ENCODE measurements at places on chromosomes 6 and 20.

GRCh38 chr20:24842918-24843715 is 106.0 kb upstream of the CST7 start:
- DNase-seq, result no peak

DNA sequence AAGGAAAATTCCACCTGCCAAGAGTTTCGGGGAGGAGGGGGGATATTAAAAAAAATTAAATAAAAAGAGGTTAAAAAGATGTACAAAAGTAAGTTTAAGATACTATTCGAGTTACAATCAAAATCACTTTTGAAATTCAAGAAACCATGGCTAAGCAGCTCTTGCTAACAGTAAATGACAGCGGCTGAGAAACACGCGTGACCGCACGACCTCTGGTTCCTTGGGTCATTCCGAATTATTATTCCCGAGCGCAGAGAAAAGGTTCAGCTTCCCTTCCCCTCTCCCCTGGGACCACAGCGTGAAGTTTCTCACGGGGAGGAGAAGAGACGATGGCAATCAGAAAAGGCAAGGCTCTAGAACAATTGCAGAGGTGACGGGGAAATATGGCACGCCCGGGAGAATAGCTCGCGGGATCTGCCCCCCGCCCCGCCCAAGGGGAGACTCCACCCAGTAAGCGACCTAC is 496 bp downstream of the TMEM242 start:
- no peak for DNase-seq

GRCh38 chr6:12111363-12111670 is 99.2 kb downstream of the HIVEP1 start:
- no peak for DNase-seq

GRCh38 chr6:84770521-84770920 is 6.1 kb upstream of the TBX18 start:
- DNase-seq, result no peak

DNA sequence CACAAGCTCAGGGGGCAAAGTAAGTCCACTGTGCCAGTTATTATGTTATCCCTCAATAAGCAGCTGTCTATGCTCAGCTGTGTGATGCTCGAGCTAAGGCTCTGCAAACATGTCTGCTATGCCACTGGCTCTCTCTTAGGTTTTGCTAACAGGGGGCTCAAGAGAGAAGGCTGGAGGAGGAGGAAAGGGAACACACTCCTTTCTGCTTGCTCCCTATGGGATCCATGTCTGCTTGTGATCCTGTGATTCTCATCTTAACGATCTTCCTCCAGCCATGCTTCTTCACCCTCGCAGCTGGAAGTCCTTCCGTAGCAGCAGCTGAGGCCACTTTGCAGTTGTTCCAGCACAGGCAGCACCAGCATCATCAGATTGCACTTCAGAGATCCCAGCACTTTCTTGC is 37.0 kb upstream of the IGF2R start:
- no peak for DNase-seq

DNA sequence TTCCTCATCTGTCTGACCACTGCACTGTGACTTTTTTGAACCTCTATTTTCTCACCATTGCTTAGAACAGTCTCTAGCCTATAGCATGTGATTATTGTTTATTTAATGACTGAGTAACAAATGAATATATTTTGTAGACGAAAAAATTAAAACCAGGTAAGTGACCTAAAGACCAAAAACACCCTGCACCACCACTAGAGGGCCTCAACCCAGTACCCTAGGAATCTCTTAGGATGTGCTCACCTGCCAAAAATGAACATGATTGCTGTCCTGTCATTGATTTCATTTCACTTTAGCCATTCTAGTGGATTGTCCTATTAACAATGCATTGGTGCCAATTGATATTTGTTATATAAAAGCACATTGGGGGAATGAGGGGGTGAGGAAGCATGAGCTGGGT is 199.1 kb downstream of the COL9A1 start:
- DNase-seq, result no peak

GRCh38 chr6:12182676-12183075 is 107.5 kb upstream of the EDN1 start:
- DNase-seq, result no peak

DNA sequence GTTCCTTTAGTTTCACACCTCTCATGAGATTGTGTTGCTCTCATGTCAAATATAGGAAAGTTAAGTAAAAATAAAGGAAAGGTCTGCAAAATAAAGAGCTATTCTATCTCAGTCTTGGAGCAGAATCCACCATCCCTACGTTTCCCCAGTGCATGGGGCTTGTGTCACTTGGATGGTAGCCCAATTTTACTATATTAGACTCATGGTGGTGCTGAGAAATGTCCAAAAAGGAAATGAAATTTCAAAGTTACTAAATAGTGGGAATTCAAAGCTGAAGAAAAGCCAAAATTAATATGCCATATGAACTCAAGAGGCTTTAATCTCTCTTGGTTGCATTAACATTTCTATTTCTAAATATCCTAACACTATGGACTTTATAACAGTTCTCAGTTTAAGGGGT is 1283.3 kb upstream of the GJE1 start:
- DNase-seq, result no peak

GRCh38 chr6:52162940-52163908 is 23.0 kb upstream of the IL17A start:
- no peak for DNase-seq

GRCh38 chr6:169793408-169793807 is 42.0 kb downstream of the ERMARD start:
- peak; percentile 12 for DNase-seq

GRCh38 chr6:39896701-39897100 is 37.6 kb downstream of the MOCS1 start:
- DNase-seq, result no peak

- no peak for DNase-seq
Observed at GRCh38 chr20:57167971-57168701, 98.3 kb downstream of the BMP7 start.

- peak; percentile 41 for DNase-seq
Observed at GRCh38 chr6:138970856-138971425, 17.1 kb downstream of the REPS1 start.

DNA sequence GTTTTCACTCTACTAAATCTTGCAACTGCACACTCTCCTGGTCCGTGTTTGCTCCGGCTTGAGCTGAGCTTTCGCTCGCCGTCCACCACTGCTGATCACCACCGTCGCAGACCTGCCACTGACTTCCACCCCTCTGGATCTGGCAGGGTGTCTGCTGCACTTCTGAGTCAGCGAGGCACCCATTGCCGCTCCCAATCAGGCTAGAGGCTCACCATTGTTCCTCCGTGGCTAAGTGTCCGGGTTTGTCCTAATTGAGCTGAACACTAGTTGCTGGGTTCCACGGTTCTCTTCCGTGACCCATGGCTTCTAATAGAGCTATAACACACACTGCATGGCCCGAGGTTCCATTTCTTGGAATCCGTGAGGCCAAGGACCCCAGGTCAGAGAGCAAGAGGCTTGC is 98.6 kb upstream of the GPR6 start:
- no peak for DNase-seq

DNA sequence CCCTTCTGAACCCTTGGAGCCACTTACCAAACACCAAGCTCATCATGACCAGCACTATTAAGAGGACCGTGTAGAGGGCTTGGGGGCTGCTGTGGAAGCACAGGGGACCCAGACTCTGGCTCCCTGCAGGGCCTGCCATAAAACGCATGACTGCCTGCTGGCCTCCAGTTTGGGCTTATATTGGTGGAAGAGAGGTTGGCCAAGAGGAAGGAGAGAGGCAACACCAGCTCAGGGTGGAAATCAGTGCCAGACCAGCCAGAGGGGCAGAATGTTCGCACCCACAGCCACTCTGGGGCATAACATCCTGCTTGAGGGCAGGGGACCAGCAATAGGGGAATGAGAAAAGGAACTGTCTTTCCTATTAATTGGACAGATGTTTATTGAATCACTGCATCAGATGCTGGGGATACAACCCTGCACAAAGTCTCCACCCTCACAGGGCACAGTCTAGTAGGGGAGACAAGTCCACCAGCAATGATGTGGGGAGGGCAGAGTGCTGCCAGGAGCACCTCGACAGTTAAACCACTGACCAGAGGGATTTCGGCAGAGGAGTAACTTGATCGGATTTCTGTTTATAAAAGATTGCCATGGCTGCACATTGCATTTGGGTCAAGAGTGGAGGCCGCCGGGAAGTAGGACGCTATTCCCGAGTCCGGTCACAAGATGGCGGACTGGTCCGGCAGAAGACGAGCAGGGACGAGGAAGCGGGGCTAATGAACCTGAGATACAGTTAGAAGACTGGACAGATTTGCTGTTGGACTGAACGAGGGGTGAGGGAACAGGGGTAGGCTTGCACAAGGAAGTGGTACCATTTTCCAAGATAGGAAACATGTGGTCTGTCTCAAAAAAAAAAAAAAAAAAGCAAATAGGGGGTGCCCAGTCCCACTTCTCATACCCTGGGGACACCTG is at the start of gene LY6G5C:
Gene LY6G5C, minus strand, starts transcription at position 842 of the 909 bp plus-strand sequence. Its CDS starts 694 bp downstream, at position 148.
- DNase-seq, result peak; percentile 75

GRCh38 chr6:74638412-74638811 is 567.4 kb downstream of the COL12A1 start:
- no peak for DNase-seq

- no peak for DNase-seq
Observed at GRCh38 chr6:66396549-66396948, 689.5 kb upstream of the EYS start.

DNA sequence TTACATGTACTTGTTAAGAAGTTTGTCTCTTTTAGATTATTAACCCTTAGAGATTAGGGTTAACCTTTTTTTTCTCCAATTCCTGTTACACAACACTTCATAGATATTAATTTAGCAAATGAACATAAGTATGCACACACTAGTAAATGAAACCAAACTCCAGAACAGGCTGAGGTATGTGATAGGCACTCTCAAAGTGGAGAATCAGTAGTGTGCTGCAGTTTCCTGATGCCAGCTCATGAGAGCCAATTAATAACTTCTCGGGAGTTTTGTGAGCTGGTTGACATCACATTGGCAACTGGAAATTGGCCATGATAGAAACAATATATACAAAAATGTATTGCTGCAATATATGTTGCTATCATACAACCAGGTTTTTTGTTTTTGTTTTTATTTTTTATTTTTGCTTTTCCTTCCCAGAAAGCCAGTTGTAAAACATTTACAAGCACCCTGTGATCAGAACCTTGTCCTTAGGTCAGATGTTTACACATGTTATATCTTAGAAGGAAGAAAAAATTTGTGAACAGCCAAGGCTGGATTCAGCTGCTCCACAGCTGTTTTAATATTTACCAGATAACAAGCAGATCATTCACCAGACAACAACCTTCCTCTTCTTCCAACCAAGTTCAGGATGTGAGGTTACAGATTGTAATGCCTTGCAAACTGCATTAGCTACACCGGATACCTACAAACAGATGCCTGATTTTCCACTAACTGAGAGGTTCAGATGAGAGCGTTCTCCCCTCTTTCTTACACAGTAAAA is 42.4 kb upstream of the ECHDC1 start:
- no peak for DNase-seq

DNA sequence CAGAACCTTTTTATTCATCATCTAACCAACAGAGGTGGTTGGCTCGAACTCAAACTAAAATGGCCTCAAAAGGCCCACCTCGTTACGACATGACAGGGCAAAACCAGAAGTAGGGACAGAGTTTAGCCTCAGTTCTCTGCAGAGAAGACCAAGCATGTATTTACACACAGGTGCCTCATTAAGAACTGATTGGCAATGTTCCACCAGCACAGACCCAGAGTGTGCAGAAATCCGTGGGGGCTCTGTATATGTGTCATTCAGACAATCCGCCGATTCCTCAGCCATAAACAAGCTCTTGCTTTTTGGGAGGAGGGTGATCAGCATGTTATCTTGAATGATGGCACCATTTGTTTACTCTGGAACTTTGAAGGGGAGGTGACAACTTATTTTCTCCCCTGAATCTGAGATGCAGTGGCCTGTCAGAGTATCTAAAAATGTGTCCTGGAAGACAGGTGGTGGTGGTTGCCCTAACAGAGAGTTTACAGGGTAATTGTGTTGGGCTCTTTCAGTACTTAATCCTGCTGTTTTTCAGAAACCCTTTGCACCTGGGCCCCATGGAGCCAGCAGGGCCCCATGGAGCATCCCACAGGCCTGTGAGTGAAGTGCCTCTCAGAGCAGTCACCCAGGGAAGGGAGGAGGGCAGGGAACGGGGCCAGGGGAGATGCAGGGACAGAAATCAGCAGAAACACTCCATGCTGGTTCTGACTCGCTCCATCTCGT is 29.1 kb upstream of the C20orf203 start:
- DNase-seq, result no peak

DNA sequence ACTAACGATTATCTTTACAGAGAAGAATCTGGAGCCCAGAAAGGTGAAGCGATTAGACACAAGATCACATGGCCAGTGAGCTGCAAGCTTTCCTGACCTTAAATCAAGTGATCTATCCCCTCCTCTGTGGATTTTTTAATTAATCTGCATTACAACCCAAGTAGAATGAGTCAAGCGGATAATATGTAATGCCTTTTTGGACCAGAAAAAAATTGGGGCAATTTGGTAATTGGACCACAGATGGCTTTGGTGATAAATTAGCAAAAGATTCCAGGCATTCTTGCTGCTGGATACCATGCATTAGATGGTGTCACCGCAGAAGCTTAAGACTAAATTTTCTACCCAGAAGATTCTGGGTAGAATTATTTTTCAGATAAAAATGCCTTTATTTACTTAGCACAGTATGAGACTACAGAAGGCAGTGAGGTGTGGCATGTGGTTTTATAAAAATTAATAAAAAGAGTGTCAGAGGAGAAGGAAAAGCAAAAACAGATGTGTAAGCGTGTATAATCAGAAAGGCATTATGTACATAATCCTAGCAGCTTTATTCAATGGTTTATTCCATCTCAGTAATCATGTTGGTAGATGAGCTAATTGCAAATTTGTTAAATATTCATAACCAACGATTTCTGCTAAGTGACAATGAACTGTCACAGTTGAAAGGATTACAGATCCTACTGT is 53.9 kb upstream of the PCSK2 start:
- no peak for DNase-seq

GRCh38 chr6:161214722-161215121 is 59.1 kb downstream of the AGPAT4 start:
- no peak for DNase-seq

GRCh38 chr6:91464201-91464600 is 877.3 kb upstream of the MAP3K7 start:
- DNase-seq, result no peak

DNA sequence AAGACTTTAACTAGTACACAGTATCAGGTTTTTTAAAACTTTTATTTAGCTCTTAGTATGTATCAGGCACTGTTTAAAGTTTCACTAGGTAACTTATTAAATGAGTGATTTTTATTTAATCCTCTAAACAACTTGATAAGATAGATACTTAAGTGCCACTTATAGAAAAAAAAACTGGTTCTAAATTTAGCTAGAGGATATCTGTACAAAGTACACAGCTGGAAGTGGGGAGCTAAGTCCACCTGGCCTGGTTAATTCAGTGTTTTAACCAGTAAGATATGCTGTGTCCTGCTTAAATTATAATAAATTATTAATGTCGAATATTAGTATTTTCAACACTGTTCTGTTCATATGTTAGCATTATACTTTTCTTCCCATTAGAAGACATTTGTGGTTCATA is 37.5 kb downstream of the SYCP2 start:
- DNase-seq, result no peak

- DNase-seq, result no peak
Observed at GRCh38 chr20:6566821-6567220, 200.7 kb upstream of the BMP2 start.

- DNase-seq, result no peak
Observed at GRCh38 chr6:3280866-3281465, 22.2 kb downstream of the PSMG4 start.

- peak; percentile 23 for DNase-seq
Observed at GRCh38 chr6:7267466-7268091, 45.4 kb downstream of the SSR1 start.

GRCh38 chr6:88045521-88046136 is 2.0 kb upstream of the SPACA1 start:
- no peak for DNase-seq

- no peak for DNase-seq
Observed at GRCh38 chr6:10633216-10633615, 61.2 kb downstream of the C6orf52 start.

GRCh38 chr6:92763680-92764079 is 655.7 kb downstream of the EPHA7 start:
- DNase-seq, result no peak

All from stimulated activated CD8-positive, alpha-beta memory T cell treated with anti-CD3 and anti-CD28 coated beads, Interleukin-4, amount 100 ng/mL, for 48 hours (primary cell).